ENCODE measurements at places on chromosomes 11 and 22.

- ATAC-seq, result no peak
Observed at GRCh38 chr11:129040934-129041333, 98.3 kb upstream of the TP53AIP1 start.

- no peak for ATAC-seq
Observed at GRCh38 chr22:32646476-32646875, 155.0 kb upstream of the TIMP3 start.

DNA sequence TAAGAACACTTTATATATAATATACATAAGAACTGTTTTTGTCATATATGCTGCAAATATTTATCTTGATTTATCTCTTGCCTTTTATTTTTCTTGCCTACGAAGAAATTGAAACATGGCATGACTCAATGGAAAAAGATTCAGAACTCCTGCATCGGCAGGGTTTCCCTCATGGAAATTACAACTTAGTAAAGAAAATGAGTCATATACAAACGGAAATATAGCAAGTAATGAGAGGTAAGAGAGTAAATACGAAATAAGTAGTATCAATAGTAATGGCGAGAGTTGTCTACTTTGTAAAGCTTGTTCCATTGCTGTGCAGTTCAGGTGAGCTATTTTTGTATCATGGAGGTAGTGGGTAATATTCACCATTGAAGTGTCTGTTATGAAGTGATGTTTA lies 350.4 kb downstream of the DDX10 start:
- ATAC-seq, result peak; percentile 71

- peak; percentile 92 for ATAC-seq
Observed at GRCh38 chr11:19679952-19680828, 32.4 kb upstream of the NAV2 start.

DNA sequence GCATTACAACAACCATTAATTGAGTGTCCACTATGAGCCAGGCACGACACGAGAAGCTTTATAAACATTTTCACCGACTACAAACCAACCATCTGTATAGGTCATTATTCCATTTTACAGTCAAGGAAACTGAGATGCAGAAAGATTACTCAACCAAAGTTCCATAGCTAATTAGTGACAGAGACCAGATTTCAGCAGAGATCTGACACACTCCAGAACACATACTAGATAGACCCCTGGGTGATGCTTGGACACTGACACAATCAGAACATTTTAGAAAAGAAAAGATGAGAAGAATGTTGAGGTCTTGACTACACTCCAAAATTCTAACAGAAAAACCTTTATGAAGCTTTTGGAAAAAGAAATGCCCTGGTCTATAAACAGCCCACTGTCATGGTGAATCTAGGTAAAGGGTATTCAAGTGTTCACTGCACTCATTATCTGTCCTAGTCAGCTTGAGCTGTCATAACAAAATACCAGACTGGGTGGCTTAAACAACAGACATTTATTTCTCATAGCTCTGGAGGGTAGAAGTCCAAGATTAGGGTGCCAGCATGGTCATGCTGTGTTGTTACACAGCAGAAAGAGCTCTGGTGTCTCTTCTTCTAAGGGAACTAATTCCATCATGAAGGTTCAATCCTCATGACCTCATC lies 89.0 kb downstream of the RELT start:
- peak; percentile 63 for ATAC-seq

All from SK-N-SH treated with all-trans-retinoic acid at 6 μM for 48 hours (cell line).